ENCODE measurements at places on chromosomes 5 and 9.

GRCh38 chr9:128895556-128895955, 13.6 kb downstream of the LRRC8A start:
- no peak for DNase-seq

GRCh38 chr5:29642601-29643000, 1550.9 kb upstream of the CDH6 start:
- DNase-seq, result no peak

GRCh38 chr9:20219437-20219836, 402.9 kb downstream of the MLLT3 start:
- DNase-seq, result no peak

- DNase-seq, result no peak
Measured at GRCh38 chr9:127182901-127183746, 60.7 kb upstream of the ANGPTL2 start.

- no peak for DNase-seq
Measured at GRCh38 chr9:89863837-89864236, 259.0 kb downstream of the GADD45G start.

GRCh38 chr5:133739181-133739780, 126.9 kb upstream of the FSTL4 start:
- DNase-seq, result no peak

GRCh38 chr5:165620394-165620793, 2115.0 kb downstream of the MAT2B start:
- no peak for DNase-seq

- DNase-seq, result no peak
Measured at GRCh38 chr9:82560457-82560904, 502.5 kb downstream of the RASEF start.

- no peak for DNase-seq
Measured at GRCh38 chr5:32059761-32060530, 114.2 kb downstream of the GOLPH3 start.

GRCh38 chr5:54224103-54224826, 86.1 kb downstream of the ARL15 start:
- DNase-seq, result no peak

GRCh38 chr5:61082516-61083280, 79.6 kb downstream of the SMIM15 start:
- DNase-seq, result no peak

DNA sequence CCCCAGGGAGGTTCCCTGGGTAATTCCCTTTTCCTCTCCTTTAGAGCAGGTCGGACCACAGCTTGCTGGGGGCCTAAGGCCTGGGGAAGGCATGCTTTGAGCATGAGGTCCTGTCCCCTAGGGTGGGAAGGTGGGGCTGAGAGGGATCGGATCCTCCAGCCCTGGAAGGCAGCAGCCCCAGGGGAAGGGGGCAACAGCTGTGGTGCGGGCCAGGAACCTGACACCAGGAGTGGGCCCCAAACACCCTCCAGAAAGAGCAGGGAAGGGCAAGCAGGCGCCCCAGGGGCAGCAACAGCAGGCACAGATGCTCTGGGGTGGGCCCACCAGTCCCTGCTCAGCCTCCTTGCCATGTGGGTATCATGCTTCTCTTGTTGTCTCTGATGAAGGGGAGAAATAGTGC, 3.2 kb upstream of the CORO2A start:
- no peak for DNase-seq

DNA sequence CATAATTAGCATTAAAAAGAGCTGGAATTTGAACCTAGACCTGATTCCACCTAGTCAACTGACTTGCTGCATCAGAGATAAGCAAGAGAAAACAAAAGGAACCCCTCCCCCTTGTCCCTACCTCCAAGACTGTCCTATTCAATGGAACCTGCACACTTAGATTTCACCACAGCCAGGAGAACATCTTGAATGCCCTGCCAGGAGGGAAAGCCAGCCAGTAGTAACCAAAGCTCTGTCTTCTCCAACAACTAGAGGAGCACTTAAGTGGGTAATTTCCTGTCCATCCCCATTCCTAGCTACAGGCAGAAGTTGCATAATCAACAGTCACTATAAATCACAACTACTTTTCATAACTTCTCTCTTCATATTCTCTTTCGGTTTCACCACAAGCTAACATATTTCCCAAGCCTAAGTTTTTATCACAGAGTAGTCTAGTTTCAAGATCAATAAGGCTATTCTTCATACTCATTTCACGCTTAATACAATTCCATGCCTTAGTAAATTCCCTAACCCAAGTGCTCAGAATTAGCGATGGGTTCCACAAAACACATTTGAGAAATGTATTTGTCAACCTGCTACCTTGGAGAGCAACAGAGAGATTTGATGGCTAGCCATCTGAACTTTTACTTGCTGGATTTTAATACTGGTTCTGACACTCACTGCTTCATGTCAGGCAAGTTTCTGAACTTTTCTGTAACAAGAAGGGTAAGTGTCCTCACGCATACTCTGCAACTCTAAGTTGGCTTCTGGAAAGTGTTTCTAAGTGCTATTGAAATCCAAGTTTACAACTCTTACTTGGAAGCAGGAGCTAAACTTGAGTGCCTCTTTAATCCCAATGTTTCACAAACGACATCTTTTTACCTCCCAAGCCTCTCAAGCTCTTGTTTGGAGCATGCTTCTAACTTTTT, 2.0 kb downstream of the DENND1A start:
- DNase-seq, result no peak

DNA sequence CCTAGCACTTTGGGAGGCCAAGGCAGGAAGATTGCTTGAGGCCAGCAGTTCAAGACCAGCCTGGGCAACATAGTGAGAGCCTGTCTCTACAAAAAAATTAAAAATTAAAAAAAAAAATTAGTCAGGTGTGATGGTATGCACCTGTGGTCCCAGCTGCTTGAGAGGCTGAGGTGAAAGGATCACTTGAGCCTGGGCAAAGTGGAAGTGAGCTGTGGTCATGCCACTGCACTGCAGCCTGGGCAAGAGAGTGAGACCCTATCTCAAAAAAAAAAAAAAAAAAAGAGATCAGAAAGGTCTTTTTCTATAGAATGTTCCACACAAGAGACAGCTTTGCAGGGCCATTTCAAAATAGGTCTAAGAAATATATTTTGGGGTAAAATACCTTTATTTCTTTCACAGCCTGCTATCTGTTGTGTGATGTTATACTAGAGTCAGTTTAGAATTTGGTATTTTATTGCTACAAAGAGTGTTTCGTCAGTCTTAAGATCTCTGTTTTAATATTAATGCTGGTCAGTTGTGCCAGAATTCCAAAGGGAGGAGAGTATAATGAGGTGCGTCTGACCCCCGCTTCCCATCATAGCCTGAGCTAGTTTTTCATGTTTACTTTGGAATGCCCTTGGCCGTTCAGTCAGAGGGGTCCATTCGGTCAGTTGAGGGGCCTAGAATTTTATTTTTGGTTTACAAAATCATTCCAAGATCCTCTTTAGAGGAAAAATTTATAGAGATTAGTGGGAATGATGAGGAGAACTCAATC, 9.4 kb downstream of the LNPEP start:
- DNase-seq, result no peak

GRCh38 chr5:52735139-52735538, 52.6 kb upstream of the ITGA1 start:
- no peak for DNase-seq

- DNase-seq, result no peak
Measured at GRCh38 chr9:13948037-13948436, 365.9 kb downstream of the NFIB start.

- no peak for DNase-seq
Measured at GRCh38 chr5:153584126-153584959, 93.9 kb downstream of the GRIA1 start.

DNA sequence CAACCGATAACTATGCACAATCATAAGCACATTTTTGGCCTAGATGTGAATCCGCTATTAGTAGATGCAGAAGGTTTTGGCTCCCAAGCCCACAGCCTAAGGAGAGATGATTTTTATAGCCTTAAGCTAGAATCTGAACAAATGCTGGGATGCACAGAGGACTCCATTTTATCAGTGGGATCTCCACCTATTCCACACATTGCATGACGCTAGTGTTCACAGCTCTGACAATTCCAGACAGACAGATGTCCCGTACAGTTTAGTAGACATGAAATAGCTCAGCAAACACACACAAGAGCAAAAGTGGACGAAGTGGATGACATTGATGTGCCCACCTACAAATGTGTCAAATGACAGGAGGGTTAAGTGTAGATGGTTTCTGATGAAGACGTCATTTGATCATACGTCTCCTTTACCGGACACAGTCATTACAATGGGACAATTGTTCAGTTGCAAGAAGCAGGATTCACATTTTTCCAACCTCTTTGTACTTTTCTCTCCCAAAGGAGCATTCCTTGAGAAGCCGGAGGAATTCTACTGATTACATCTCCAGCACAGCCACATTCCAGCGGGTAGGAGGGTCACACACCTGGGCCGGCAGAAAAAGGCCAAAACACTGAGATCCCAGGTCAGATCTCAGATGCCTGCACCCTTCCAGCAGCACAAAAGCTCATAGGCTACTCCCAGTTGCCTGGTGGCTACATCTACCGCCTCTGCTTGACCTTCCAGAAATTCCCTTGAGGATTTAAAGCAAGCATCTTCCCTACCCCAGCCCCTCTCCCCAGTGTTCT, 202.4 kb downstream of the SLIT3 start:
- no peak for DNase-seq

- DNase-seq, result no peak
Measured at GRCh38 chr9:112387115-112387514, 7.2 kb downstream of the HSDL2 start.

GRCh38 chr5:68450245-68450852, 234.8 kb downstream of the PIK3R1 start:
- DNase-seq, result no peak

DNA sequence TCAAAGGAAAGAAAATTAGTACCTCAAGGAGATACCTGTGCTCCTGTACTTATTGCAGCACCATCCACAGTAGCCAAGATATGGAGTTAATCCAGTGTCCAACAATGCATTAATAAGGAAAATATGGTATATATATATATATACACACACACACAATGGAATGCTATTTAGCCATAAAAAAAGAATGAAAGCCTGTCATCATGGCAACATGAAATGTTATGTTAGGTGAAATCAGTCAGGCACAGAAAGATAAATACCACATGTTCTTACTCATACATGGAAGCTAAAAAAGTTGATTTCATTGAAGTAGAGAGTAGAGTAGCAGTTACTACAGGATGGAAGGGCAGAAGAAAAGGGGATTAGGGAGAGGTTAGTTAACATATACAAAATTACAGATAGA, 601.5 kb downstream of the ANXA1 start:
- no peak for DNase-seq

GRCh38 chr5:93117751-93118531, 463.1 kb downstream of the NR2F1-AS1 start:
- DNase-seq, result no peak

DNA sequence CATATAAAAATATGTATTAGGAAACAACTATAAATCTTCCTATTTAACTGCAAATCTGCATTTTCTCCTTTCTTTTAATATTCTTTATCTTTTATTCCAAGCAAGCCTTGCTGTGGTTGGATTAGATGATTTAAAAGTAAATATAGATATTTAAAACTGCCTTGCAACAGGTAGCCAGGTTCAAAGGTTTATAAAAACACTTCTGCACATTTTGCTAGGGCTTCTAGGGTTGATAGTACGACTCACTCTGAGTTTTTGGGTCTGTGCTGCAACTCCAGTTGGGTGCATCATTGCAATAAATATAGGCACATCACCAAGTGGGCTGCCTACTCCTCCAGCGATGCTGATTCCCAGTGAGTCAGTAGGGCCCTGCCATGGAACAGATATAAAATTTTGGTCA, 167.7 kb downstream of the MPDZ start:
- DNase-seq, result no peak

GRCh38 chr5:123805300-123805699, 293.3 kb downstream of the CSNK1G3 start:
- DNase-seq, result no peak

- DNase-seq, result no peak
Measured at GRCh38 chr5:175129121-175129520, 314.9 kb downstream of the DRD1 start.

- DNase-seq, result no peak
Measured at GRCh38 chr9:98570055-98570454, 138.7 kb downstream of the GABBR2 start.

DNA sequence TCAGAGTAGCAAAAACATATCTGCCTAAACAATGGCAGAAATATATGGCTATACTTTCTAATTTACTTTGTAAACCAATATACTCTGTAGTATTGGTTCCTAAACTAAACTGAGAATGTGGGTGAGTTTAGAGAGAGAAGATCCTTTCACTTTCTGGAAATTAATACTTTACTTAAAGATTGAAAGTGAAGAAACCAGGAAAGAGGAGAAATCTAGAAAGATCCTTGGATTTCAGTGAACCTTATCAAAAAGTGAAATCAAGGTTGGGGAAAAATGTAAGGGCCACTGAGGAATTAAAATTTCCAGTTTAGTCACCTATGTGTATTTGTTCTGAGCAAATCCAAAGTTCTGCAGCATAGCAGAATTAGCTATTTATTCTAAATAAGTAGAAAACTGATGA, 5.9 kb downstream of the SLC38A9 start:
- no peak for DNase-seq

- DNase-seq, result no peak
Measured at GRCh38 chr9:104780796-104781395, 17.0 kb downstream of the NIPSNAP3B start.

DNA sequence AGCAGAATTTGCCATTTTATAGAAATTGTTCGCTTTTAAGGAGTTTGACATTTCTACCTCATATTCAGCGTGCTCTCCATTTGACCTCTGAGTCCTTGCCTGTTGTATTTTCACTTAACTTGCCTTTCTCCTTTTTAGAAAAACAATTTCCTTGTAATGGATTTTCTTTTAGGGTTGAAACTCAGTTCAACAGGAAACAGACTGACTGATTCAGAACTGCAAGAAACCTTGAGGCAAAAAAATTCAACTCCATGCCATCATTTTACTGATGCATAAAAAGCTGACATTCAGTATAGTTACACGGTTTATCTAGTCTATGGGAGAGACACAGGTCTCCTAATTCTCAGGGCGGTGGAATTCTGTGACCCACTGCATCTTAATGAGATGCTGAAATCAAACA, 59.8 kb downstream of the MRPS30 start:
- no peak for DNase-seq

All from stimulated activated CD4-positive, alpha-beta T cell treated with anti-CD3 and anti-CD28 coated beads, Interleukin-12 subunit alpha, Interleukin-12 subunit beta, amount 100 ng/mL, for 48 hours (primary cell).